ENCODE measurements at places on chromosomes 1 and 21.

GRCh38 chr1:36091698-36092097, 3.0 kb downstream of the ADPRS start:
- DNase-seq, result no peak

DNA sequence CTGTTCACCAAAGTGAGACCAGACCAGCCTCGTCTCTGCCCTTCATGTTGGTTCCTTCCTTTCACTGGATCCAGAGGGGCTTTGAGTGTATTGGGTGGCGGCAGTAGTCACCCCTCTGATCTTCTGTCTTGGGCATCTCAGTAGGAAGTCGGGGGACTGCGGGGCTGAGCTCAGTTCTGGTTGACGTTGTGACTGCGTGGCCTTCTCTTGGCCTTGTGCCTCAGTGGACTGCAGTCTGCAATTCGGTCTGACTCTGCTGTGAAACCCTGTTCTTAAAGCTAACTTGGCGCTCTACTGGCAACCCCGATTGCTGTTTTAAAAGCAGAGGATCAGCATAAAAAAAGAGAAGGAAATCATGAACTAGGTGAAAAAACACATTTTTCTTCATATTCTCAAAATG, 56.7 kb downstream of the SLC37A1 start:
- DNase-seq, result no peak

- DNase-seq, result no peak
Measured at GRCh38 chr21:44643741-44644310, 2.4 kb upstream of the KRTAP10-11 start.

- DNase-seq, result no peak
Measured at GRCh38 chr1:152002960-152003359, 9.3 kb upstream of the S100A10 start.

DNA sequence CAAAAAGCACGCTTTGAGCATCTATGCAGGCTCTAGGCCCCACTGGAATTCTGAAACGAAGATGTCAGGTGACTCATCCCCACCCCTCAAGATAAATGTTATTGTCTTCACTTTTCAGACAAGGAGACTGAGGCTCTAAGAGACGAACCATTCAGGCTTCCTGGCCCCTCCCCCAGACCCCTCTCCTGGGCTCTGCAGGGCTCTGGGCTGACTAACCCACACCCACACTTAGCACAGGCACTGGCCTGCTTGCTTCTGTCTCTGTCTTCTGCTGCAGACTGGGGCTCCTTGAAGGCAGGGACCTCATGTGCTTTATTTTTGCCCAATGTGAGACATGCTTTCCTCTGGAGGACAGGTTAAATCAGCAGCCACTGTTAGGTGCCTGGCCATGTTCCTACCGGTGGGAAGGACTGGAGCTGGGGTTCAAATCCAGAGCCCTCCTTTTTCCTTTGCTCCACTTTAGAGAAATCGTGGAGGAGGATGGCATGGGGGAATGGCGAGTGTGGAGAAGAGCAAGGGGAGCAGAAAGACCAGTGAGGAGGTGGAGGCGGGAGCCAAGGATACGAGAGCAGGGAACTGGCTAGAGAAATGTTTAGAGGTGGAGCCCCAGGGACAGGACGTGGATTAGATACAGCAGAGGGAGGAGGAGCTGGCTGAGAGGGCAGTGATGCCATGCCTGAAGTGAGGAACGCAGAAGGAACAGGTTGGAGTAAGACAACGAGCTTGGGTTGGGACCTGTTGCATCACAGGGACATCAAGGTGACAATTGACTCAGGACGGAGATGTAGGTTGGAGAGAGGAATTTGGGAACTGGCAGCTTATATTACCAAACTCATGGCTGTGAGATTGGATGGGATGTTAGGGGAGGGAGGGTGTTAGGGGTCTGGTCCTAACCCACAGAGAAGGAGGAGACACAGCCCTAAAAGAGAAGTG, 1.7 kb downstream of the TMEM125 start:
- no peak for DNase-seq

GRCh38 chr1:153612111-153612754, 704 bp downstream of the S100A16 start:
- DNase-seq, result no peak

GRCh38 chr1:50416553-50417453, 6.4 kb downstream of the DMRTA2 start:
- no peak for DNase-seq

- no peak for DNase-seq
Measured at GRCh38 chr1:19439464-19440171, 45.7 kb downstream of the CAPZB start.

Measured in iPS DF 19.7 (cell line).